Epithelial cell of proximal tubule (primary cell): ENCODE measurements at places on chromosomes 5 and 9. TPM values are rescaled to one million over a fixed set of nuclear protein-coding genes. Genes with fewer than 3 reads are reported as not detected.

DNA sequence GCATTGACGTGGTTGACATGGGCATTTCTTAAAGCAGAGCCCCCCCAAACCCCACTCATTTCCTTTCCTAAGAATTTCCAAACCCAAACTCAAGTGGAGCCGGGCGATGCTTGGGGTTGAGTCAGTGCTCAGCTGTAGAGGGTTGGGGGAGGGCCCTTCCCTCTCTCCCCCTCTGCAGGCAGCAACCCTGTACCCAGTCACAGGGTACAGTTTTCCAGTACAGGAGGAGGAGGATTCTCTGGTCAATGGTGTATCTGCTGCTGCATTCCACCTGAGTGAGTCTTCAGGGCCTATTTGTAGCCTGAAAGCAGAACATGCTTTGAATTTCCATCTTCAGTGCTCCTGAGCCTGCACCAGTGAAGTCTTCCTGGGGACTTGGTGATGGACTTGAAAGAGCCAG, 55.8 kb downstream of the ENTREP1 start:
- DNase-seq = no peak

GRCh38 chr5:145341842-145342241, 493.3 kb downstream of the PRELID2 start:
- DNase-seq = no peak

GRCh38 chr9:88183798-88184495, 45.7 kb upstream of the SPATA31C2 start:
- no peak for DNase-seq

GRCh38 chr5:93163010-93163663, 417.9 kb downstream of the NR2F1-AS1 start:
- DNase-seq = peak; percentile 56

DNA sequence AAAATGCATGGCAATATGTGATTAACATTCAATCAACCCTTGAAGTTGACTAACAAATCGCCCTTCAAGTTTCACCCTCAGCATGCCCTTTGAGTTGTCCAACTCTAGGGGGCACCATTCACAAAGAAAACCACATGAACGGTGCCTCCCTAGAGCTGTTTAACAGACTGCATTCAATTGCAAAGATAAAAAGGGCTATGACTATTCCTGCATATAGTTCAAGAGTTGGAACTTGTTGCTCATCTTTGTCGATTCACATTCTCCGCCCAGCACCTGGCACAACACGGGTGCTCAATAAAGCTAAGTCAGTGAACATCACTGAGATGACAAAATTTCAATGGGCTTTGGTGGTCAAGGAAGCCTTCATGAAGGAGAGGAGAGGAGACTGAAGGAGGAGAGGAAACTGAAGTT, 69.6 kb upstream of the SLC30A5 start:
- DNase-seq = no peak

DNA sequence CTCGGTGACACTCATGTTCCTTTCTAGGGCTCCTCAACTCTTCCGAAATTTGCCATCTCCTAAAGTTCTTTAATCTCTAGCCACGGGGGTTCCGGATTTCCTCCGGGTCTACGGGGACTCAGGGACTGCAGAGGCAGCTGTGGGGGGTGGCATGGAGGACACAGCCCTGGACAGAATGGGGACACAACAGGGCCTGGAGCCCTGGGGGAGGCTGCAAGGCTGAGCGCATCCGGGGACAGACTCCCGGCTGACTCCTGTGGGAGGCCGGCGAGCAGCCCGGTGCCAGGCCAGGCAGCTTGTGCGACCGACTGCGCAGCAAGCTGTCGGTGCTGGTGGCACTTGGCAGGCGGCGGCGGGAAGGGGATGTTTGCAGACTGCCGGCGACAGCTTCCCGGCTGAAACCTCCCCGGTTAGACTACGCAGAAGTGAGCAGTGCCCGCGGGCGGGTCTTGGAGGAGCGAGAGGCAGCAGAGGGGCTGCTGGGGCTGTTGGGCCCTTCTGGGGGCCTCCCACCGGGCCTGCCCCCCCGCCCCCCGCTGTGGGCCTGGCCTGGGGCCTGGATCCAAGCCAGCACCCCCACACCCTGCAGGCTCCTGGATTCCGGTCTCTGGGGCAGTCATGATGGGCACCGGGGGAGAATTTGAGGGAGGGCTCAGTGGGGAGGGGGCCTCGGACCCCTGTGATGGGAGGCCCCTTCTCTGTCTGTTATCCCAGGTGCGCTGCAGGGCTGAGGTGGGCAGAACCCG, 28.7 kb upstream of the UBAC1 start:
- DNase-seq = no peak

- no peak for DNase-seq
Observed at GRCh38 chr9:684941-685340, 156.6 kb upstream of the DMRT1 start.

- DNase-seq = no peak
Observed at GRCh38 chr5:41277476-41278245, 64.3 kb upstream of the C6 start.

DNA sequence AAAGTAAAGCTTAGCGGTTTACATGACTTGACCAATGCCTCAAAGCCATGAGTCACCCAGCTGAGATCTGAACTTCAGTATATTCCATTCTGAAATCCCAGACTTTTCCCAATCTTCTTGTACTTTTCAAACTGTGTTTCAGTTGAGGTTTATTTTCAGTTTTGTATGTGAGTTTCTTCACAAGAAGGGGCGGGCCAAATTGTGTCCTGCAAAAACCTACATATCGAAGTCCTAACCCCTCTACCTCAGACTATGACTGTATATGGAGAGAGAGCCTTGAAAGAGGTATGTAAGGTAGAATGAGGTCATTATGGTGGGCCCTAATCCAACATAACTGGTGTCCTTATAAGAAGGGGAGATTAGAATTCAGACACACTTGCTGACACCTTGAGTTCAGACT, 666 bp upstream of the TLR4 start:
- DNase-seq = no peak

- DNase-seq = no peak
Observed at GRCh38 chr5:79255786-79256557, 20.0 kb downstream of the JMY start.

- DNase-seq = peak; percentile 61
Observed at GRCh38 chr5:150801117-150801927, 22.8 kb downstream of the SMIM3 start.

GRCh38 chr9:137972355-137972987, 94.9 kb downstream of the CACNA1B start:
- no peak for DNase-seq

DNA sequence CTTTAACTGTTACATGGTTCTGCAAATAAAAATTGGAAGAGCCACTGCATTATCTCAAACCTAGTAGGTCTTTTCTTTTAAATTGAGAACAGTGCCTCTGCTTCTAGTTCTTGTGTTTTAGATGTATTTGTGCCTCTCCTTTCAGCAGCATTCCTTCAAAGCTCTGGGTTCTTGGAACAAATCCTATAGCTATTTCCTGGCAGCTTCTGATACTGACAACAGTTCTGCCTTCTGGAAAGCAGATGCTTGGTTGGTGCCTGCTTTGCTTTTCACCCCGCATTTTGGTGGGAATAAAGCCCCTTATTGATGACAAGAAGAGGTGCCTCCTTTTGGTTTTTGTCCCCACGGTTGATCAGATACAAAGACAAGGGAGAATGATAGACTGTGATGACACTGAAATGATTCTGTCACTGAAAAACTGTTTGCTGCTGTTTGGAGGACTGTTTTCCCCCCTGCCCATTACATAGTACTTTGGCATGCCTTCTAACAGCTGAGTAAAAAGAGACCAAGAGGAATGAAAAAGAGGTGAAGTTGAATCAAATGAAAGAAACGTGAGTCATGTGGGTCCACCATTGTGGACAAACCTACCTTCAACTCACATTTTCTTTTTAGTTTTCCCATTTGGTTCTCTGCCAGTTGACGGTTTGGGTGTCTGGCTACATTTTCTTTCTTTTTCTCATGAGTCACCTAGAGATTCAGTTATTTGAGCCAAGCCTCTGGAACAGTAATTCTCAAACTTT, 5.6 kb downstream of the PTCD2 start:
- no peak for DNase-seq

GRCh38 chr9:87606841-87607521, 109.3 kb downstream of the DAPK1 start:
- no peak for DNase-seq

DNA sequence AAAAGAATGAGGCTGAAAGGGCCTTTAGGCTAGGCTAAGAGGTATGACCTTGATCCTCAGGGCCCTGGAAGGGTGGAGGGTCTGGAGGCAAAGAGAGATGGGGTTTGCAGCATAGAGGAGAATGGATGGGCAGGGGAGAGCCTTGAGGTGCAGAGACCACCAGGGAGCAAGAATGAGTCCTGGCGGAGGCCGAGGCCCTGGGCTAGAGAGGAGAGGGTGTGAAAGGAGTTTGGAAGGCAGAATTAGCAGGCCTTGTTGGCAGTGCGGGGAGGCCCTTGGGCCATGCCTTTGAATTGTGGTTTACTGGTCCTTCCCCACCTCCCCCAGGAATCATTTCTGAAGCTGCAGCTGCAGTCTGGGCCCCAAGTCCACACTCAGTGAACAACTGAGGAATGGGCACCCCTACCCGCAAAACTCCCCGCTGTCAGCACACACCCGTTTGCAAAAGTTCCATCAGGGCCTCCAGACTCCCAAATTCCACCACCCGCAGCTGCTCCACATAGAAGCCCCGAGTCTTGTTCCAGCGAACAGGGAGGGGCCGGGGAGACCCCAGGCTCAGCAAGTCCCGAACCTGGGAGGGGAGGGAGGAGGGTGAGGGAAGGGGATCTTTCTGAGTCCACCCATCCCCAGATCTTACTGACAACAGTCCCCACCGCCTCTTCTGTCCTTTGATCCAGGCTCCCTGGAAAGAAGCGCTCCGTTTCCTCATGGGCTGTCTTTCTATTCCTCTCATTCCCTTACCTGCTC, 2.1 kb downstream of the KIF12 start:
- no peak for DNase-seq

Gene FOXD4L5
- total RNA-seq = not detected in 2 replicates

Gene TSLP
- total RNA-seq = 0.07 and 0.46 TPM in 2 replicates

Gene LCP2
- not detected in 2 replicates for total RNA-seq

Gene MARVELD2
- 12.6 and 13.1 TPM in 2 replicates for total RNA-seq

Gene INSL4
- not detected in 2 replicates for total RNA-seq

Gene PCDHGC5
- total RNA-seq = 0.06 TPM in 1 of 2 replicates, not detected in the other

Gene MCTP1
- total RNA-seq = 9.7 and 18.0 TPM in 2 replicates

Gene BTNL8
- not detected in 2 replicates for total RNA-seq

Gene CAAP1
- 22.1 and 26.3 TPM in 2 replicates for total RNA-seq
